ENCODE measurements at places on chromosomes 2 and 18.

GRCh38 chr2:113686537-113686936 lies 59.5 kb downstream of the RABL2A start:
- DNase-seq = no peak

DNA sequence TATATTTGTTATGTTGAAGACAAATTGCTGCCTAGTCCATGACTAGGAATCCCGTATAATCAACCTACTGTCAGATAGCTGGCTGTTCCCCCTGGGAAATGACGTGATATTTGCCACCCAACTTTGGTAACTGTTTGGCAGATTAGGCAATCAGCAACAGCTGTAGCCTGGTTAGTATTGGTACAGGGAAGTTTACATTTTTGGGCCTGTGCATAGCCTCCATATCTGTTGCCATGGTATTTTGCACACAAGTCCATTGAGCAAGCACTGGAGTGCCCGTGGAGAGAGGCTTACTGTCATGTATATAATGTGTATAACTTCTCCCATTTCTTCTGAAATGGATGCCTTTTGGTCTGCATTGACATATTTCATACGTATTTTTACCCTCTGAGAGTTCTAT lies 27.7 kb downstream of the BIRC6 start:
- DNase-seq = no peak

DNA sequence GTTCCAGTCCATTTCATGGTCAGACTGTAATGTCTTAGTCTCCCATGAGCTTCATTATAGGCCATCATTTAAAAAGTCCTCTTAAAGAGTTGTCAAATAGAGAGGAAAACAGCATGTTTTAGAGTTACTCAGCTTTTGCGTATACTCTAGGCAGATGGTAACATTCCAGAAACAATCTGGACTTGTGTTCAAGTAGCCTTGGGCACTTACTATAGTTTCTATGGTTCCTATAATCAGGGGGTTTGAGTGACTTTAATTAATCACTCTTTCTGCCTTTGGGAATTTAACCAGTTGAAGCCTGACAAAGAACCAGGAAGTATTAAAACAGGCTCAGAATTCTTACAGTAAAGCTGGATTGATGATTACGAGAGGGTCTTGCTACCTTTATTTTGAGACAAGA lies 42.1 kb upstream of the SCN7A start:
- DNase-seq = no peak

- no peak for DNase-seq
Measured at GRCh38 chr2:149825473-149825872, 237.9 kb upstream of the MMADHC start.

DNA sequence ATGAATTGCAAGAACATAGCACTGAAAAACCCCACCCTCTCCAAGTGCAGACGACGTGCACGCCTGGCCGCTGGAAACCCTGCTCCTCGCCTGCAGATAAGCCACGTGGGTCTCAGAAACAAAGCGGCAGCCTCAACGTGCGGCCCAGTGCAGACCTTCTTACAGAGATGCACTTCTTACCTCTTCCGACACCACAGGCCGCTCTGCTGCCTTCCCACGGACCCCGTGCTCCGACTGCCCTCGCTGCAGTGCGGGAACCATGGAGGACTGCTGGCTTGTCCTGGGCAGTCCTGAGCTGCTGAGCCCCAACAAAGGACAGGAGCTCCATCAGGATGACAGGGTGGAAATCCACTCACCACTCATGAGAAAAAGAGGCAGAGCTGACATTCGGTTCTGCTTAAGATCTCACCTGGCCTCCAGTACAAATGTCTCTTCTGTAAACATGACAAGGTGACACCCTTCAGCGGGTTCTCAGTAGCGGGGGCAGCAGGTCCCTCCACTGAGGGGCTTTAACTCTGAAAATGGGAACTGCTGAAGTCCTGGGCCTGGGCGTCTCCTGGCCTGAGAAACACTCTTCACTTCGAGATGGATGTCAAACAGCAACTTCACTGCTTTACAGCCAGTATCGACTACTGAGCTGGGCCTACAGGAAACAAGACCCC lies 6.2 kb downstream of the COPS9 start:
- no peak for DNase-seq

GRCh38 chr2:237431372-237431771 lies 17.4 kb upstream of the COL6A3 start:
- no peak for DNase-seq

DNA sequence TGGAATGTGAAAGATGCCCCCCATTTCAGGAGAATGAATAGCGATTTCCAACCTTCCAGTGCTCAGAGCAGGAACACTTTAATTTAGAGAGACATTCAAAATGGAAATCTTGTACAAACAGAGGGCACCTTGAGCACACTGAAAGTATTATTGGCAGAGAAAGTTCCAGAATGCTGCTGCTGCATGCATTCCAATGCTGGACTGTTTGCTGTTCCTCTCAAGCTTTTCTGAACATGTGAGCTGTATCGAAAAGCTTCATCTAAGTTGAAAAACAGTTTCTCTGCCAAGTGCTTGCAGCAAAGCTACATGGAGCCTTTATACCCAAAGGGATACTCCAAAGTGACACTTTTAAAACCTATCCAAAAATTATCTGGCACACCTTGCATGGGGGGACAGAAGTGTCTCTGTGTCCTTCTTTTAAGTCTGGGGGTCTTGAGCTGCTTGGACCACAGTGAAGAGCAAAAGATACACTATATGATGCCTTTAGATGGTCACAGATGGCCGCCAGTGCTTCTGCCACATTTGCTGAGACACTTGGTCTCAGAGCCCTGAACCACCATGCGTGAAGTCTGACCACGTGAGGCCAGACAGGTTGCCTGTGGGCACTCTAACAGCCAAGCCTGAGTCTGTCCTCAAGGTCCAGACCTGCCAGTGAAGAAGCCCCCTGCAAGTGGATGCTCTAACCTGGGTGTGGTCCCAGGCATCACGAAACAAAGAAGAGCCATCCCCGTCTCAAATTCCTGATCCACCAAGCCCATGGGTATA lies 18.8 kb downstream of the UXS1 start:
- no peak for DNase-seq

DNA sequence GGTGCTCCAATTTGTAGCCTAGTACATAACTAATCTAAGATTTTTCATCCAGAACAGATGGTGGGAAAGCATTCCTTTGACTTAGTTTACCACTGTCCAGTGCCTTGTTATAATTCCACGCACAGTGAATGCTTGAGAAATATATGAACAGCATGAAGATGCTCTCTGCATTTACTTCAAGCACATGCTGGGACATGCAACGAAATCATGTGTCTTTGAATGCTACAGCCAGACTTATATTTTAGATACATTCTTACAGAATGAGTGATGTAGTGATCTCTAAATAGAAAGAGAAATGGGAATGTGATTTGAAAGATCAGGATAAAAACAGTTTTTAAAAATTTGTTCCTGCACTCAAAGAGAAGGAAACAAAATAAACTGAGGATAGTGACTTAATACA lies 398.3 kb downstream of the FBXO15 start:
- no peak for DNase-seq

DNA sequence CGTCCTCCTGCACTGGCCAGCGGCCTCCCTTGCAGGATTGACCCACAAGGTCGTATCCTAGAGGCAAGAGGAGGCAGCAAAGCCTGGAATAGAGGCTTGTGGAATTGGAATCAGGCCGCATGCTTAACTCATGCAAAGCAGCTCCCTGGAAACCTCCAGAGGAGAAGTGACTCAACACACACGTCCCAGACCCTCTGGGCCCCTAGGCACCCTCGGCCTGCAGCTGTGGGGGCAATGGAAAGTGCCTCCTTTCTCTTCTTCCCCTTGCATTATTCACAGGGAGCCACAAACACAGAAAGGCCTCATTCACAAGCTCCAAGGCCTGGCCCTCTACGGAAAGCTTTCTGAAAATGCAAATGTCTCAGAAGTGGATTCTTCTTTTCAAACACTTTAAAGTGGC lies 19.6 kb downstream of the SPATA3 start:
- DNase-seq = no peak

Measured in stimulated activated CD8-positive, alpha-beta memory T cell treated with anti-CD3 and anti-CD28 coated beads, Interleukin-7, amount 100 ng/mL, for 48 hours (primary cell).